ENCODE measurements at places on chromosomes 13 and 19.
A peak's percentile ranks its signal among the peaks of the same experiment; 100 is the strongest.

DNA sequence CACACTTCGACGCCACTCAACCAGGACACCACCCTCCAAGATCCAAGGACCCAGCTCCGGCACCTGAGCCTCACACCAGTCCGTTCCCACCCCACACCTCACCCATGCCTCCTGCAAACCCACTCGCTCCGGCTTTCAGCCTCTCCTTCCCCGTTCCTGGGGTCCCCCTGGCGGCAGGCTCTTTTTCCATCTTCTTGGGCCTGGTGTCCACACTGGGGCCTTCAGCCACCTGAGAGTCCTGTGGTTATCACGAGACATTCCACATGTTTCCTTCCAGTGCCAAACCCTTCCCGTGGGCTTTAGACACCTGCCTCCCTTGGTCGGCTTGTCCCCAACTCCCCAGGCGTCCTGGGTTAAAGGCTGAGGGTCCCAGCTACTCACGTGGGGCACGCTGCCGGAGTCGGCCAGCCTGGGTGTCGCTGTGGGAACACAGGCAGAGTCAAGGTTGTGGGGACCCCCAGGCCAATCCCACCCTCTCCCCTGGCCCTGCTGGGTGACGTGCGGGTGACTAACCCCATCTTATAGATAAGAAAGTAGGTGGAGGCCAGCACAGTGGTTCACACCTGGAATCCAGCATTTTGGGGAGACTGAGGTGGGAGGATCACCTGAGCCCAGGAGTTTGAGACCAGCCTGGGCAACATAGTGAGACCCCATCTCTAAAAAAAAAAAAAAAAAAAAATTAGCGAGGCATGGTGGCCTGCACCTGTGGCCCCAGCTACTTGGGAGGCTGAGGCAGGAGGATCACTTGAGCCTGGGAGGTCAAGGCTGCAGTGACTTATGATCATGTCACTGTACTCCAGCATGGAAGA, 1.9 kb downstream of the JSRP1 start:
- H3K27me3 ChIP-seq, result no peaks in the 10 kb centered on the region
- H3K27ac ChIP-seq, result no peak overlapping the region
- no peak for DNase-seq
- H3K4me1 ChIP-seq, result peaks cover 37% of the 10 kb centered on the region
- peak overlapping the region; percentile 62 for H3K4me3 ChIP-seq
- no peaks in the 10 kb centered on the region for H3K36me3 ChIP-seq

DNA sequence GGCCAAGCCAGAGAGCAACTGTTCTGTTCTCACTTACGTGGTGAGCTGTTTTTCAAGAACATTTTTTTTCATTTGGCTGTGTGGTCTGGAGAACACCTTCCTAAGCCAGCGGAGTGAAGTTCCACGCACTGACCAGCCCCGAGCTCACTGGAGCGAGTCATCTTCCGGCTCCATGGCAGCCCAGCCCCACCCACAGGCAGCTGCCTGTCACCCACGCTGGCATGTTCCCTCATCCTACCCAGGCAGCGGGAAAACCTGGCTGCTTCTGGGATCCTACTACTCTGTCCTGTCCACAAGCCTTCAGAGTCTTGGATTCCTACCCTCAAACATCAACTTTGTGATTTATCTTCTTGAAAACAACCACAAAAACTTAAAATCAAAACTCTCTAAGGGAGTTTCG, 76.2 kb downstream of the GGACT start:
- H3K27me3 ChIP-seq, result no peaks in the 10 kb centered on the region
- DNase-seq, result no peak
- peaks cover 8% of the 10 kb centered on the region for H3K4me1 ChIP-seq
- no peak overlapping the region for H3K27ac ChIP-seq
- no peak overlapping the region for H3K4me3 ChIP-seq

GRCh38 chr13:47306991-47307390, 410.1 kb upstream of the HTR2A start:
- H3K4me1 ChIP-seq, result no peaks in the 10 kb centered on the region
- no peak overlapping the region for H3K27ac ChIP-seq
- no peaks in the 10 kb centered on the region for H3K36me3 ChIP-seq
- DNase-seq, result no peak
- H3K4me3 ChIP-seq, result no peak overlapping the region

DNA sequence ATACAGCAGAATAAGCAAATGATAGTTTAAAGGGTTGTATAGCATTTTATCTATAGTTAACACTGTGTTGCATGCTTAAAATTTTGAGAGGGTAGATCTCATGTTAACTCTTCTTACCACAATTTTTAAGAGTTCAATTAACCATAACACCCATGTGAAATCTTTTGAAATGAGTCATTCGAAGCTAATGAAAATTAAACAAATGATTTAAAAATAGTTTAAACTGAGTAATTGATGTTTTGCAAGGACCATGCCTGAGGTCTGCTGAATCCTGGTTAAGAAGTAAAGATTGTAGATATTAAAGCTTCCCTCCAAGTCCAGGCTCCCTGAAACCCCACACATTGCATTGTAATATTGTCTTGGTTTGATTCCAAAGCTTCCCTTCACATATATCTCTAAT, 176.7 kb upstream of the RNF113B start:
- no peak overlapping the region for H3K27ac ChIP-seq
- DNase-seq, result no peak
- no peaks in the 10 kb centered on the region for H3K27me3 ChIP-seq
- no peaks in the 10 kb centered on the region for H3K36me3 ChIP-seq
- H3K4me1 ChIP-seq, result no peaks in the 10 kb centered on the region

DNA sequence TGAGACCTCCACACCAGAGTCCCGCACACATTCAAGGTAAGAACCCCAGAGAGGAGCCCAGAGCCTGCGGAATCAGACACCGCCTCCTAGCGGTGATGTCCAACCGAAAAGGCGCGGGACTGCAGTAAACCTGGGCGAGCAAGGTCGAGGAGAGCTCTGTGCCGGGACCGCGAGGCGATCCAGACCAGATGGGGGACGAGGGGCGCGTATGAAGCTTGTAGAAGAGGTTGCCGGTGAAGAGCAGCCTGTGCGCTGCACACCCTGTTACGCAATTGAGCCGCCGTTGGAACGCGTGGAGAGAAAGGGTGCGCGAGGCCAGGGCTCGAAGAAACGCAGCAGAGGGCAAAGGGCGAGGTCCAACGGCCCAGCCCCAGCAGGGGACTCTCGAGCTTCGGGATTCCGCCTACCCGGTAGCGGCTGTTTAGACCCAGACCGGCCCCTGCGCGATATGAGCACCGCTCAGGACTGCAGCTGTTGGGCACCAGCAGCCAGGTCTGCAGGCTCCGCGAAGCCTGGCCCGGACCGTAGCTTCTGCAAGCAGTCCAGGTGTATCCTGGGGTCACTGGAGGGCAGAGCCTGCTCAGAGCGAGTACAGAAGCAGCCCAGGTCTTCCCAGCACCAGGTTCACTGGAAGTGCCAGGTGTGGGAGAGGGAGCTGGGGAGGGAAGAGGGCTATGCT, 65.9 kb upstream of the ZNF599 start:
- peak; percentile 29 for DNase-seq
- peak overlapping the region; percentile 48 for H3K4me3 ChIP-seq
- no peaks in the 10 kb centered on the region for H3K27me3 ChIP-seq

DNA sequence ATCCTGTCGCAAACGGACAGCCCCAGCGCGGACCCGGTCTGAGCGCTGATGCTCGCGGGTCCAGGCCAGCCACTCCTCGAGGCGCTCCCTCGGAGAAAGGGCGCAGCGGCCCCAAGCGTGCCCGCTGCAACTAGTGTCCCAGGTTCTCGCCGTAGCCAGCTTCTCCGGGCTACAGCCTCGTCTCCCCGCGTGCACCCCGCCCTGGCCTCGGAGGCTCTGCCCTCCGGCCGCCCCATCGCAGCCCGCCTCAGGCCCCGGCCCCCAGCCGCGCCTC, 487 bp downstream of the FLT1 start:
- H3K27me3 ChIP-seq, result peaks cover 8% of the 10 kb centered on the region
- peak overlapping the region; percentile 82 for H3K4me3 ChIP-seq
- no peaks in the 10 kb centered on the region for H3K36me3 ChIP-seq
- peak overlapping the region; percentile 24 for H3K27ac ChIP-seq
- H3K4me1 ChIP-seq, result peaks cover 34% of the 10 kb centered on the region
- no peak for DNase-seq

DNA sequence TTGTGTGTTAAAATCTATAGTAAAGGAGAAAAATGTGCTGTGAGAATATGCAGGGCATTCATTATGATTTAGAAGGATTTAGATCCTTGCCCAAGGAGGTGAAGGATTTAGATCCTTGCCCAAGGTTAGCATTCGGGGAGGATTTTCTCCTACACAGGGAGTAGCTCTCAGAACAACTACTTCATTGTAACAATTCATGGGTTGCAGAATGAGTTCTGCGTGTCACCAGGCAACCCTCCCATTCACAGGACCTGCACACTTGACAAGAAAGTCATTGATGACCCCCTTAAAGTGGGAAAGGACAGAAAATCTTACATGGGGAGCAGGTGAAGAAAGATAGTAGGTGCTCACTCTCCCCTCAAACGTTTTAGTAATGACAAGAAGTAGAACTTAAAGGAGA, 167.1 kb upstream of the MAB21L1 start:
- DNase-seq, result no peak
- no peaks in the 10 kb centered on the region for H3K4me1 ChIP-seq
- no peak overlapping the region for H3K27ac ChIP-seq
- no peaks in the 10 kb centered on the region for H3K27me3 ChIP-seq
- H3K4me3 ChIP-seq, result no peak overlapping the region

DNA sequence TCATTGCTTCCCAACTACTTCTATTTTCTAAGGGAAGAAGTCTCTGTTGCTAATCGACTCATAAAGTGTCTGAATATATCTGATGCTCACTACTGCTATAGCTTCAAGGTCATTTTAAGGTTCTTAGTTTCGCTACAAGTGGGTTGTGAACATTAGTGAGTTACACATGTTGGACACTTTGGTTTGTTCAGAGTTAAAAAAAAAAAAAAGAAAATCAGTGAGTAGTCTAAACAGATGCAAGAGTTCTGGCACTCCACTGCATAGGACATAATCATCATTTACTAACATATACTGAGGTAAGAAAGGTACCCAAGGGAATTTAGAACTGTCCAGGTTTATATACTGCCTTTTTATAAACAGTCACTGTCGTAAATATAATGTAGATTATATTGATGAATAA, 108.8 kb downstream of the KLF12 start:
- H3K4me1 ChIP-seq, result peaks cover 82% of the 10 kb centered on the region
- peak overlapping the region; percentile 83 for H3K27ac ChIP-seq
- H3K36me3 ChIP-seq, result peaks cover 24% of the 10 kb centered on the region
- no peak for DNase-seq
- H3K27me3 ChIP-seq, result no peaks in the 10 kb centered on the region

DNA sequence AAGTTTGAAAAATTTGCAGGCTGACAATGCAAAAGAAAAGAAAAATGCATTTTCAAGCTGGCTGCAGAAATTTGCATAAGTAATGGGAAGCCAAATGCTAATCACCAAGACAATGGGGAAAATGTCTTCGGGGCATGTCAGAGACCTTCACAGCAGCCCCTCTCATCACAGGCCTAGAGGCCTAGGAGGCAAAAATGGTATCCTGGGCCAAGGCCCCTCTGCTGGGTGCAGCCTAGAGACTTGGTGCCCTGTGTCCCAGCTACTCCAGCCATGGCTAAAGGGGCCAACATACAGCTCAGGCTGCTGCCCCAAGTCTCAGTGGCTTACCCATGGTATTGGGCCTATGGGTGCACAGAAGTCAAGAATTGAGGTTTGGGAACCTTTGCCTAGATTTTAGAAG, 155.2 kb downstream of the B3GLCT start:
- no peaks in the 10 kb centered on the region for H3K4me1 ChIP-seq
- DNase-seq, result no peak

- no peak for DNase-seq
- peaks cover 22% of the 10 kb centered on the region for H3K27me3 ChIP-seq
- H3K36me3 ChIP-seq, result no peaks in the 10 kb centered on the region
- no peak overlapping the region for H3K4me3 ChIP-seq
- no peak overlapping the region for H3K27ac ChIP-seq
These were observed 8.4 kb upstream of the PTPRS start for GRCh38 chr19:5349041-5349440.

DNA sequence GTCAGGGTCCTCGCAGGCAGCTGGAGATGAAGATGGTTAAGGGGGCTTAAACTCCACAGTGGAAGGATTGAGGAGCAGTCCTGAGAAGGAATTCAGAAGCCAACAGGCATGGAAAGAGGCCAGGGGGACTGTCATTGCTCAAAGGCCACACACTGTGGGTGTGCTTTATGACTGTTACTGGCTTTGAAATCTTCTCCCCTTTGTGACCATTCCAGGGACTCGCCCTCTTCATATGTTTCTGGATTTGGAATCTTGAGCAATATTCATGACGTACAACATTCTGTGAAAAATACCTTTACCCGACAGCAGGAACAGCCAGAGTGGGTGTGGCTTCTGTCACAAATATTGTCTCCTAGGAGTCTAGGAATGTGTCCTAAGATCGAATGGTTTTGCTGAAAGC, 16.6 kb downstream of the CEACAM7 start:
- no peak overlapping the region for H3K4me3 ChIP-seq
- H3K4me1 ChIP-seq, result no peaks in the 10 kb centered on the region
- H3K27ac ChIP-seq, result no peak overlapping the region
- H3K36me3 ChIP-seq, result no peaks in the 10 kb centered on the region
- H3K27me3 ChIP-seq, result peaks cover 61% of the 10 kb centered on the region
- DNase-seq, result no peak

GRCh38 chr13:48761256-48761655, 107.5 kb downstream of the CYSLTR2 start:
- peaks cover 39% of the 10 kb centered on the region for H3K36me3 ChIP-seq
- no peak overlapping the region for H3K4me3 ChIP-seq
- H3K27me3 ChIP-seq, result peaks cover 25% of the 10 kb centered on the region
- DNase-seq, result no peak

DNA sequence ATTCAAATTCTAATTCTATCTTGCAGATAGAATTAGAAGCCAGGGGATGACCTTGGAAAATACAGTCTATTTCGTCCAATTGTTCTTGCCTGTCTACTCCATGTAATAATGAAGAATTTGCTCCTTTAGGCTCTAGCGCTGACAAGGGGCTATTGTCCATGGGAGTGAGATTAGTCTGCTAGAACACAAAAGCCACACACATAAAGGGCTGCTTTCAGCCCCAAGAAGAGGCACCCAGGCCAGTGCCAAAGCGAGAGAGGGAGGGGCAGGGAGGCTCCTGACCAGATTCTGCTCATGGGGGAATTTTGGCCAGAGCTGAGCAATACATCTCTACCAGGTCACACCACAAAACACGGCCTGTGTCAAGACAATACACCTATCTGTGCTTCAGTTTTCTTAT, 1306.9 kb downstream of the UQCRFS1 start:
- no peak for DNase-seq
- H3K27me3 ChIP-seq, result no peaks in the 10 kb centered on the region
- no peaks in the 10 kb centered on the region for H3K4me1 ChIP-seq

- H3K27ac ChIP-seq, result no peak overlapping the region
- no peaks in the 10 kb centered on the region for H3K4me1 ChIP-seq
- no peaks in the 10 kb centered on the region for H3K27me3 ChIP-seq
- DNase-seq, result no peak
These were observed 856.7 kb downstream of the PCDH17 start for GRCh38 chr13:58488251-58488650.

- DNase-seq, result no peak
- peaks cover 5% of the 10 kb centered on the region for H3K27me3 ChIP-seq
- H3K4me3 ChIP-seq, result no peak overlapping the region
- H3K4me1 ChIP-seq, result no peaks in the 10 kb centered on the region
- no peak overlapping the region for H3K27ac ChIP-seq
- no peaks in the 10 kb centered on the region for H3K36me3 ChIP-seq
These were observed 29.4 kb upstream of the ZNF729 start for GRCh38 chr19:22256856-22257255.

- H3K4me1 ChIP-seq, result peaks cover 7% of the 10 kb centered on the region
- DNase-seq, result no peak
- no peak overlapping the region for H3K27ac ChIP-seq
- no peak overlapping the region for H3K4me3 ChIP-seq
These were observed 247.3 kb upstream of the MAB21L1 start for GRCh38 chr13:35723821-35724220.

- peaks cover 44% of the 10 kb centered on the region for H3K36me3 ChIP-seq
- peaks cover 20% of the 10 kb centered on the region for H3K4me1 ChIP-seq
- peak overlapping the region; percentile 53 for H3K27ac ChIP-seq
- peaks cover 86% of the 10 kb centered on the region for H3K27me3 ChIP-seq
- H3K4me3 ChIP-seq, result peak overlapping the region; percentile 26
- peak; percentile 25 for DNase-seq
These were observed 1.7 kb upstream of the ZIC5 start for GRCh38 chr13:99973163-99973807.
